Kidney glomerular epithelial cell (primary cell): ENCODE measurements at places on chromosomes 16 and 17.

DNA sequence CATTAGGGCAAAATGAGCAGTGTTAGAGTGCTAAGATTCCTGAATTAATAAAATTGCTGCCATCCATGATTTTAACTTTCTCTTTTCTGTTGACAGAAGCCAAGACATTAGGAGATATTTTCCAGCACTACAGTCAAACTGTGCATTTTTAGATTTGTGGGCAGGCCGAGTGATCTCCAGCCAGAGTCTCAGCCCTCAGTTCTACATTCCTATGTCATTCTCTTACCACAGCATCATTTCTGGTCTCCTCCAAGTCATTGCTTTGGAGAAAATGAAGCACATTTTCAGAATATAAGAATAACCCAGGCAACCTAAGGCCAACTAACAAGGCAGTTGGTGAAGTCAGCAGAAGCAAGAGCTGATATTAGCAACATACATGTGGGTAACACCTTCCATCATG is 74.6 kb upstream of the NUDT7 start:
- DNase-seq: no peak

DNA sequence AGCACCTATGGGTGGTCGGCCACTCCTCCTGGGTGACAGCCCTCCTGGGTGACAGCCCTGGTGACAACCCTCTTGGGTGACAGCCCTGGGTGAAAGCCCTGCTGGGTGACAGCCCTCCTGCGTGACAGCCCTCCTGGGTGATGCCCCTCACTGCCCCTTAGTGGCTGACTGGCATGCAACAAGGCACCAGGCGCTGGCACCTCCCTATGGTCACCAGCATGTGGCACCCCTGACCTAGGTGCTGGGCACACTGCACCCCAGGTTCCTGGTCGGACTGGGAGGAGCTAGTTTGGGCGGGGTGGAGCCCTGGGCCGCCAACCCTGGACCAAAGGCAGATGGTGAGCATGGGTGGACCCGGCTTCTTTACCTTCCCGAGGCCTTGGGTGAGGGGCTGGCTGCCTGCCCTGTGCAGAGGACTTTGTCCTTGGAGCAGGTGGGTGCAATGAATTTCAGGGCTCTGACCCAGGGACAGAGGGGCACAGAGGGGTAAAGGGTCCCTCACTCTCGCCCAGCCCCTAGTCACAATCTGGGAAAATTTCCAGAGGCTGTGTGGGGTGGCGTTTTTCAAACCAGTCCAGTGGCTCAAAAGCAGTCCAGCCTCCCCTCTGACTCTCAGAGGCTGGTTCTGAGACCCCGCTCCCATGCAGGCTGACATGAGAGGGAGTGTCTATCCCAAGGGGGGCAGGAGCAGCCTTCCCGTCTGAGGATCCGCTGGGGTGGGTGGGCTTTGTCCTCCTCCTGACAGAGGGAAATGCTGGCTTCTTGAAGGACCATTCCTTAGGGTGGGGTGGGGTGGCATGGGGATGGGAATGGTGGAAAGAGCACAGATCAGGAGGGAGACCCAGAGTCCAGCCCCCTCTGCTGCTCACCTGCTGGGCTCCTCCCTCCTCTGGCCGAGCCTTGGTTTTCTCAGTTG is 25.9 kb upstream of the TNFRSF13B start:
- DNase-seq: no peak

DNA sequence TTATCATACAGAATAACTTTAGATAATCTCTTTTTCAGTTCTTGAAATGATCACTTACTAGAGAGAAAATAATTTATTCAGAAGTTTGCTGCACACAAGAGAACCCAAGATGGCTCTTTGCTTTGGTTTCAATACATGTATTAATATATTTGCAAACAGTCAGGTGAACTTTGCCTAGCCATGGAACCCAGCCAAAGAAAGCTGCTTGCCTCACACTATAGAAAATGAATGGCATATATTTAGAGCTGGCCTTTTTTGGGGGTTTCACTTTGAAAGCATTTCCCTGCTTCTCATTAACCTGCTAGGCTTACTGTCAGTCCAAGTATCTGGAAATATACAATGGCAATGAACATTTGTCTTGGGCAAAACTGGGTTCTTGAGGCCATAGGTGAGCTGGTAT is 75.3 kb downstream of the MRTFB start:
- no peak for DNase-seq

DNA sequence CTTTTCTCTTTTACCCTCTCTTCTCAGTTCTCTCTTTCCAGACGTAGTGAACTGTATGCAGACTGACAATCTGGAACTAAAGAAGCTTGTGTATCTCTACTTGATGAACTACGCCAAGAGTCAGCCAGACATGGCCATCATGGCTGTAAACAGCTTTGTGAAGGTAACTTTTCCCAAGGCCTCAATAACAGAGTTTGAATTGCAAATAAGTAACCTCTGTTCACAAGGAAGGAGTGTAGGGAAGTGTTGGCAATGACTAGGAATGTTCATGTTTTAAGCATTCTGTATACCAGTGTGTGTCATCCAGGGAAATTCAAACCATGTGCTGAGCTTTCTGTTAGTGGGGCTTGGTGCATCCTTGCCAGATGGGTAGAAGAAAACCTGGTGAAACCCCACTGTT is 18.6 kb downstream of the AP2B1 start:
- DNase-seq: no peak

GRCh38 chr17:17877529-17878358 is 41.0 kb upstream of the SREBF1 start:
- peak; percentile 30 for DNase-seq
